Stimulated activated naive CD4-positive, alpha-beta T cell (primary cell): ENCODE measurements at places on chromosomes 1 and 21.

DNA sequence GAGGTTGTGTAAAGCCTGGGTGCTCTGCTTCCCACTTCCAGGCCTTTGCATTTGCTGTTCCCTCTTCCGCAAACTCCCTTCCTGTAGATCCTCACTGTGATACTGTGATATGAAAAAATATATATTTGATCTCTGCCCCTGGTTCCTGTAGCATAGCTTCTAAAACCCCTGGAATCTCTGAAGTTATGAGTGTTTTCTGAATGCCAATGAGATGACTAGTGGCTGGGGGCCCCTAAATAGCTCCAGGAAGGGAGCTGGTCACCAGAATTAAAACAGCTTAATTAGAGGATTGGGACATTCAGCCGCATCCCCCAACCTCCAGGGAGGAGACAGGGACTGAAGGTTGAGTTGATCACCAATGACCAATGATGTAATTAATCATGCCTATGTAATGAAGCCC, 21.9 kb downstream of the DUSP10 start:
- no peak for DNase-seq

GRCh38 chr1:3312898-3313575, 141.4 kb upstream of the ARHGEF16 start:
- DNase-seq, result no peak

DNA sequence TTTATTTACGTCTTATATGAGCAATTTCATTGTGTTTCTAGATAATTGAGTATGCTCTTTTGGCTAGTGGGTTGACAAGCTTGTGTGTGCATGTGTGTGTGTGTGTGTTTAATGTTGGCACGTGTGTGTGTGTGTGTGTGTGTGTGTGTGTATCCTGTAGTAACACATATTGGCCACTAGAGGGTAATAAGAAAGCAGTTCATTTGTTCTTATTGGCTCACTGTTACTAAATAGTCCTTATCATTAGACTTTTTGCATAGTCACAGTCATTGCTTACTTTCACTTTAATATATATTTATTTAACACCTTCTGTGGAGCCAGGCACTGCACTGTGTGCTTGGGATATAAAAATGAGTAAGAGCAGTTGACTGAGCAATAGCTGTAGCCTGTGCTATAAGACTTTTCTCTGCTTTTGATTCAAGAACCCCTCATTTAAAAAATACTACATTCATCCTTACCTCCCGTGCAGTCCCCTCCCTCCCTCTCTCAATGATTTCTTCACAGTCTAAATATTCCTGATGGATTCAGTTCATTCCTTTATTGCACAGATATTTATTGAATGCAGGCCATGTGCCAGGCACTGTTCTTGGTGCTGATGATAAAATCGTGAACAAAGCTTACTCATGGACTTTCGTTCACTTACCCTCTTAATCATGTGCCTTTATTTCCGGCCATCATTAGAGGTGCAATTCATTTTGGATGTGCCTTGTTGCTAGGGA, 96.7 kb downstream of the DYRK1A start:
- DNase-seq, result peak; percentile 12

GRCh38 chr1:151615711-151616504, 4.1 kb downstream of the SNX27 start:
- DNase-seq, result no peak

DNA sequence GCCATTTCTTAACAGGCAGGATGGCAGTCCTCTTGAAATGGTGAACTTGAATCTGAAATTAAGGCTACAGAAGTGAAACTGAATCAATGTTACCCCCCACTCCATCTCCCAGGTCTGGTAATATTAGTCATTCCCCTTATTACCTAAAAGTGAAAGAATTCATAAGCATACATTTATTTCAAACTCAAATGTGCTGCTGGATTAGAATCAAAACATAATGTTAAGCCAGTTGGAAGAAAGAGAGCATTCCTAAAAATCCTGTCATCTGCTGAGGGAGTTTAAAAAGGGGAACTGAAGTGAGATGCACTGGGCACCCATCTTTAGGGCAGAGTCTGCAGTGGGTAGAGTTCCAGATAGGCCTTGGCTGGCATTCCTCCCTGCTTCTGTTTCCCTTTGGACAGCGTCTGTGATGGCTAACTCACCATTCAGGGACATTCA, 17.4 kb downstream of the KIAA0319L start:
- no peak for DNase-seq

GRCh38 chr1:239493811-239494414, 107.5 kb downstream of the CHRM3 start:
- no peak for DNase-seq

DNA sequence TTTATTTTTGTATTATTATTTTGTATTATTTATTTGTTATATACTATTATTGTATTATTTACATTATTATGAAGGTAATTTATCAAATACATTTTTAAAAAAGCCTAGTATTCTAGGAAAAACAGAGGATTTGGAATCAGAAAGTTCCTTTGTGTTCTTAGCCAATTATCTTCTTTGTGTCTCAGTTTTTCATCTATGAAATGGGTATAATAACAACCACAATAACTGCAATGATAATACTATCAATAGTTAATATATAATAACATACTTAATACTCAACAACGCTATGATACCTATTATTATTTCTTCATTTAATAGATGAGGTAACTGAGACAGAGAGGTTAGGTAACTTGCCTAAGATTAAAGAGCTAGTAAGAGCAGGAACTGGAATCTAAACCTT, 80.4 kb upstream of the GNG4 start:
- DNase-seq, result no peak

DNA sequence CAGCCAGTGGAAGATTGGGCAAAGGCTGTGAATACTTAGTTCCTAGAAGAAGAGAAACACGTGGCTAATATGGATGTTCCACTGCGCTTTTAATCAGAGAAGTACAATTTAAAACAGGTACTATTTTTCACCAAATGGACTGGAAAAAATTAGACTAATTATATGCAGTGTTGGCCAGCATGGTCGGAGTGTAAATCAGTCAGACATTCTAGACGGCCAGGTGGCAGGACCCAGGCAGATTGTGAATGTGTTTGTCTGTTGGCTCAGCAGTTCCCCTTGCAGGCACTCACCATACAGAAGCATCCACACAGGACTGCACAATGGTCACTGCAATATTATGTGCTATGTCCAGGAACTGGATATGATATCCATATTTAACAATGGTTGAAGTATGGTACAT, 23.9 kb upstream of the SLC25A34 start:
- DNase-seq, result no peak

DNA sequence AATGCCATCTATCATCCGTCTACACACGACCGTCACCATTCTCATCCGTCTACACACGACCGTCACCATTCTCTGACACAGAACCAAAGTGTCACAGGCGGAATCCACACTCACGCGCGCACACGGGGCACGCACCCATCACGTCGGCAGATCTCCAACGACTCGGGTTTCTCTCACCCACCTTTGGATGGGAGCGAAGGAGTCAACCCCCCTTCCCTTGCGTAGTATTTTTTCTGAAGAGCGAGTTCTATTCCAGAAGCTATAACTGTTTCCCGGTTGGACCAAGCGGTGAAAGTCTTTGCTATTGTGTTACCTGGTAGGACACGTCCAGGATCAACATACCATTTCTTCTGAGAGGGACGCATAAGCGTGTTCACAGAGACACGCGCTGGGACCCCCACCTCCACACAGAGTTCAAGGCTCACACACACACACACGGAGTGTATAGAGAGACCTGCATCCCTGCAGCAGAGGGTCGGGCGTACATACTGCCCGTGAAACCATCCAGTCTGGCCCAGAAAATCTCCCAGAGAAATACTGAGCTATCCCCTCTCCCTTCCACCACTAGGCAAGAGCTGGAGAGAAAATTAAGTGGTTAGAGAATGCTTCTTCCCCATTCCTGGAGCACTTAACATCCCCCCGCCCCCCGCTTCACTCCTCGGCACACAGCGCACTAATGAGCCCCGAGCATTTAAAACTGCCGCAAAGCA, 741 bp downstream of the DUSP10 start:
- peak; percentile 33 for DNase-seq

- DNase-seq, result no peak
These were observed 24.8 kb upstream of the KCNE1 start for GRCh38 chr21:34536820-34537219.

- no peak for DNase-seq
These were observed 85.5 kb upstream of the SELENON start for GRCh38 chr1:25714372-25714931.

GRCh38 chr1:156378557-156378956, 9.5 kb downstream of the RHBG start:
- DNase-seq, result no peak

DNA sequence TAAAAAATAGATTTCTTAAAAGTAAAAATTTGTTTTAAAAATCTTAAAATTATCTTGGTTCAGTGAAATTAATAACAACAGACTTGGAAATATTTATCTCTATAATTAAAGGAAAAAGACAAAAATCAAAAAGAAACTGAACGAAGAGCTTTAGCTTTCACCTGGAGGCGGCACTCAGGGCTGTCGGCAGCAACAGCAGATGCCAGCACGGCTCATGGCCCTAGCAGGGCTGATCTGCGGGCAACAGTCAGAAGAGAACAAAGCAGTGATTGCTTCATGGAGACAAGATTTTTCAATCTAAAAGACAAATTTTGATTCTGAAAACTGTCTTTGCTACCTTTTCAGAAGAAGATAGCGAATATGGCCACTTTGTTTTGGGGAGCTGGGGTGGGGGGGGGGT, 22.6 kb downstream of the UBE2G2 start:
- no peak for DNase-seq

- DNase-seq, result no peak
These were observed 24.8 kb downstream of the GRIK3 start for GRCh38 chr1:37009521-37009920.

- DNase-seq, result no peak
These were observed 1.5 kb upstream of the CD48 start for GRCh38 chr1:160713161-160713560.

GRCh38 chr1:65527190-65527589, 106.7 kb downstream of the LEPR start:
- no peak for DNase-seq

GRCh38 chr1:152878042-152878441, at the start of gene SMCP:
TSS of gene SMCP (plus strand) at chr1:152878322. CDS start at chr1:152884423, 6,101 bp downstream.
- no peak for DNase-seq

- no peak for DNase-seq
These were observed 53.0 kb downstream of the PBX1 start for GRCh38 chr1:164611754-164612642.

- peak; percentile 65 for DNase-seq
These were observed 49.8 kb downstream of the KCNJ15 start for GRCh38 chr21:38306433-38307141.

GRCh38 chr1:31984419-31985347, 29.0 kb upstream of the KHDRBS1 start:
- peak; percentile 32 for DNase-seq

DNA sequence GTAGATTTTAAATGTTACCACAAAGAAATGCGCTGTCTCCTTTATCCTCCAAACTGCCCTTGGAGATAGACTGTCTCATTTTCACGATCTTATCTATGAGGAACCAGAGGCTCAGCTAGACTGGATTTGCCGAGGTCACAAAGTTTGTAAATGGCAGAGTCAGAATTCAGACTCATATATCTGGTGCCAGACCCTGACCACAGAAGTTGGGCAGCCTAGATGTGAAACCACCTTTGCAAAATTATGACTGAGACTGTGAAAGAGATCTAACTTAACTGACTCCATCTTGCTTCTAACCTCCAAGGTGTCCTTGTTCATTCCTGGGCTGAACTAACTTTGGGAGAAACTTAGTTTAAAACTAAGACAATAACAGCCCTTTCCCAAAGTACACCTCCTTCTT, 14.1 kb downstream of the CNR2 start:
- DNase-seq, result no peak

- DNase-seq, result no peak
These were observed 3.3 kb upstream of the FMO4 start for GRCh38 chr1:171310661-171311087.

GRCh38 chr1:226790545-226791181, 51.6 kb upstream of the ITPKB start:
- no peak for DNase-seq

GRCh38 chr1:93007941-93008577, 46.8 kb upstream of the DIPK1A start:
- DNase-seq, result no peak
